ENCODE measurements at places on chromosomes 5 and 9.

DNA sequence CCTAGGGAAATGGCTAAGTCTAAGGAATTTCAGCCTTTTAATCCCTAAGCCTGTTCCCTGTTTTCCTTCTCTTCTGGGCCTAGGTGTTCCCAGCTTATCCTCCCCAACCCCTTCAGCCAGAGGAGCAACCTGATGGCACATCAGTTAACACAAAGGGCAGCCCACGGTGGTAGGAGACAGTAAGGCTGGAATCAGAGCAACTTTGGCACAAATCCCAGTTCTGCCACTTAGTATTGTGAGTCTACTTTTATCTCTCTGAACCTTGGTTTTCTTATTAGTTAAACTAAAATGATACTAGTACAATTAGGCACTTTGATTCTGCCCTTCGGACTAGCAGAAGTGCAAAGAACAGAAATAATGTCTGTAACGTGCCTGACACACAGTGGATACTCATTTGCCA is 246.8 kb downstream of the SAXO1 start:
- no peak for DNase-seq

GRCh38 chr5:157252711-157253465 is 13.0 kb upstream of the CYFIP2 start:
- DNase-seq: no peak

- DNase-seq: no peak
Measured at GRCh38 chr5:131394128-131394527, 130.3 kb downstream of the CDC42SE2 start.

DNA sequence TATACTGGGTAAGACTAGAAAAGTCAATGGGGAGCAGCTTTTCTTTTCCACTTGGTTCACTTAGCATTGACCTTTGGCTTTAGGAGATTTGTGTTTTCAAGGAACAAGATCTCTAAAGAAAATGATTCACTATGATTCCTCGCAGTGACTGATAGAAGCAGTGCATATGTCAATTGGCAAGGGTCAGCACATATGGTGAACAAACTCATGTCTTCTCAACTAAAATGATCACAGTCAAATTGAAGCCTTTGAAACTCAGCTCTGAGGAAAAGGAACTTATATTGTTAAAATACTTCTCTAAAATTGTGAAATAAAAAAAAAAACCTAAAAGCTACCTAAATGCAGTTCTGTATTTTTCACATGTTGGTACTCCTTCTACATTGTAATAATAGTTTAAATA is 43.2 kb upstream of the IL7R start:
- DNase-seq: no peak

DNA sequence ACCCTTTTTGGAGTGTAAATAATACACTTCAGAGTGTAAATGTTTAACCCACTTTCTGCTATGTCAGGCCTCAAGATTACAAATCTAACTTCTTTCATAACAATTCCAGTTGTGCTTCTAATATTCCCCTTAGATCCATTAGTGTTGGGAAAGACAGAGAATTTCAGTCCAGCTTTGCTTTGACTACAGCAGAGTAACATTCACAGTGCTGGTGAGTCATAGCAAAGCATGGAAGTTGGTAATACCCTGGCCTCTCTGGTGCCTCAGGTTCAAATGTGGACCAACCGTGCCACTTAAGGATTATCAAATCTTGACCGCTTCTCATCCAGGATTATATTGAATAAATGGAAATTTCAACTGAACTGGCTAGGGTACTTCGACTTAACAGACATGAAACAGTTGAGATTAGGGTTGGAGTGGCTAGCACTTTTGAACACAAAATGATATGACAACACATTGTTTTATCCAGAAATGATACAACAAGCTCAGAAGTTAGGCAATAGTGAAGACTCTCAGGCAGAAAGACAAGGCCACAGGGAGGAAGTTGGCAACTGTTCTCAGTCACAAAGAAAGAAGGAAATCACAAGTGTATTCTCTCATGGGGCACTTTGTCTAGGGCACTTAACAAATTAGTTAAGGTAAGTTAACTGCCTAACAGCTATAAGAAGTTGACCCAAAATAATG is 24.4 kb upstream of the RASA1 start:
- DNase-seq: no peak

GRCh38 chr9:129568560-129569501 is 52.1 kb downstream of the C9orf50 start:
- no peak for DNase-seq

- no peak for DNase-seq
Measured at GRCh38 chr9:117718085-117718484, 13.9 kb downstream of the TLR4 start.

GRCh38 chr5:142016556-142016955 is 3.7 kb upstream of the GNPDA1 start:
- DNase-seq: no peak

- no peak for DNase-seq
Measured at GRCh38 chr9:27527702-27528075, 1.9 kb downstream of the MOB3B start.

- no peak for DNase-seq
Measured at GRCh38 chr9:105361873-105362272, 86.0 kb upstream of the FSD1L start.

DNA sequence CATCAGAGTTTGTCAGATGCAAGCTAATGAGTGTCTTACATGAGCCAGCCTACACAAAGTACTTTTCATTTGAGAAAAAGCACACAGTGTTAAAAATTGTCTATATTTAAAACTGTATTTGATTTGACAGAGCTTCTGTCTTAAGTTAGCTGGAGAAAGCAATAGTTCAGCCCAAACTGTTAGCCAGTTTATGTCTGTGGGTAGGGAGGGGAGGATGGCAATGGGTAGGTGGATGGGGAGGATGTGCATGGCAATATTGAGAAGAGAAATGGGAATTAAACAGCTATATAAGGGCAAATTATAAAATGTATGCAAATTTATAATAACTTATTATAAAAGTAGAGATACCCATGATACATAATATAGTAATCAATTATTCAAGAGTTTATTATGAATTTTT is 31.3 kb downstream of the CDH9 start:
- DNase-seq: no peak

DNA sequence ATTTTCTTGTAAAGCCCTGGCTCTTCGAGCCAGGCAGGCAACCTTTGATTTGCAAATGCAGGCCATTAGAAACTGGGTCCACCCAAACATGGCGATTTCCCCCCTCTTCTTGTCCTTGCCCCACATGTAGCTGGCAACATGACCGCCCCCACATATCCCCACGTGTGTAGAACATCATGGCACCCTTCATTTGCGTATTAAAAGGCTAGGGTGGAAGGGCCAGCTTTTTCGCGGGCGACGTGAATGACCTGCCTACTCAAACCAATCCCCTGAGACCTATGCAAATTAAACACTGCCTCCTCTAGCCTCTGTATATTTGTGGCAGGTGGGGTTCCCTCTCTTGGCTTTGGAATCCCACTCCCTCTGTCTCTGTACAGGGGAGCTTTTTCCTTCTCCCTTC is 107.0 kb upstream of the CLINT1 start:
- no peak for DNase-seq

DNA sequence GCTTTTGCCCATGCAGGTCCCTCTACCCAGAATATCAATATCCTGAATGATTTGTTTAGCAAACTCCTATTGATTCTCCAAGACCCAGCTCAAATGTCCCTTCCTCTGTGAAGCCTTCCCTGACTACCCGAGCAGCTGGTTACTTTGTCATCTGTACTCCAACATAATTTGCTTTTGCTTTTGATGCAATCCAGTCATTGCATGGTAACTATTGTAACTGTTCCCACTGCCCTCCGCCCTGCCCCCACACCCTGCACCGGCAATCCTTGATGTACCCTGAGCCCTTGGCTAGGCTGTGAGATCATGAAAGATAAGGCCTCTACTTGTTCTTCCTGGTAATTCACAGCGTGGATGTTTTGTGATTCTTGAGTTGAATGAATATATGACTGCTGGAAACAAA is 119.9 kb upstream of the BOD1 start:
- no peak for DNase-seq

GRCh38 chr5:77329664-77330430 is 119.4 kb downstream of the PDE8B start:
- no peak for DNase-seq

- DNase-seq: no peak
Measured at GRCh38 chr5:74952406-74952805, 86.2 kb upstream of the FAM169A start.

GRCh38 chr5:43631182-43631910 is 28.4 kb downstream of the NNT start:
- no peak for DNase-seq

GRCh38 chr5:83368319-83368718 is 103.2 kb upstream of the VCAN start:
- no peak for DNase-seq

DNA sequence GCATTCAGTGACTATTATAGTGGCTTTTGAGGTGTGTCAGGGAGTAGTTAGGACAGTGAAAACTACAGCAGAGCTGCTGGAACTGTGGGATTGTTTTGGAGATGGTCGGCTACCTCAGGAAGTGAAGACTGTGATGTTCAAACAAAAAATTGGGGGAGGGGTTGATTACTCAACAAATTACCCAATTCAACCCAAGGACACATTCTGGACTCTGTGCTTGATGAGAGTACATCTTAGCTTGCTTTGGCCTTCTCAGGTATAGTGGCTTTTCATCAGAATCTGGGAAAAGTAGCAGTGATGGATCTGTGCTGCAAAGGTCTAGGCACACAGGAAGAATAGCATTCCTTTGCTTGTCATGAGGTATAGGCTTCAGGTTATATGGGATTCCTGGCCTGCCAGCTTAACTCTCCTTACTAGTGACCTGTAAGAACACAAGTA is 47.0 kb downstream of the SLC44A1 start:
- no peak for DNase-seq

GRCh38 chr9:86763791-86764190 is 183.5 kb downstream of the GAS1 start:
- no peak for DNase-seq

- no peak for DNase-seq
Measured at GRCh38 chr9:107807183-107807582, 317.6 kb upstream of the KLF4 start.

DNA sequence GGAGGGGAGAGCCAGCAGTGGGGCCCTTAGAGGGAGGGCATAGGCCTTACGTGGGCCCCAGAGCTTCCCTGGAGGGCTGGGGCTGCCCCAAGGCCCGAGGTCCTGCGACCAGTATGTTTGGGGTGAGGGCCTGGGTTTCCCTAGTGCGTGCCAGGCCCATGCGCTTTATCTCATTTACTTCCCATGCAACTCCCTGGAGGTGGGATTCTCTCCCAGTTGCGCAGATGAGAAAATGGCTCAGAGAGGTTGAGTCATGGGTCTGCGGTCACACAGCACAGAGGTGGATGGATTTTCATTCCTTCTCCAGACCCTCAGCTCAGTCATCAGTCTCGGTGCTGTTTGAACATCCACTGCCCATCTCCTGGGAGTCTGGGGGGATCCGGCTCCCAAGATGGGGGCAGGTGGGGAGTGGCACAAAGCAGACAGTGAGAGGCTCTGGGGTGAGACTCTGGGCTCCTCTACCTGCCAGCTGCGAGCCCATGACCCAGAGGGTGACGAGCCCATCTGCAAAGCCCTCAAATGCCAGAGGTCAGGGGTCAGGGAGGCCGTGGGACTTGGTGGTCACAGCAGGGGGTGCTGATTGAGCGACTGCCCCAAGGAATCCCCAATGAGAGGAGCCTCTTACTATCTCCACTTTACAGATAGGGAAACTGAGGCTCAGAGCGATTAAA is 171.2 kb downstream of the GAPVD1 start:
- no peak for DNase-seq

DNA sequence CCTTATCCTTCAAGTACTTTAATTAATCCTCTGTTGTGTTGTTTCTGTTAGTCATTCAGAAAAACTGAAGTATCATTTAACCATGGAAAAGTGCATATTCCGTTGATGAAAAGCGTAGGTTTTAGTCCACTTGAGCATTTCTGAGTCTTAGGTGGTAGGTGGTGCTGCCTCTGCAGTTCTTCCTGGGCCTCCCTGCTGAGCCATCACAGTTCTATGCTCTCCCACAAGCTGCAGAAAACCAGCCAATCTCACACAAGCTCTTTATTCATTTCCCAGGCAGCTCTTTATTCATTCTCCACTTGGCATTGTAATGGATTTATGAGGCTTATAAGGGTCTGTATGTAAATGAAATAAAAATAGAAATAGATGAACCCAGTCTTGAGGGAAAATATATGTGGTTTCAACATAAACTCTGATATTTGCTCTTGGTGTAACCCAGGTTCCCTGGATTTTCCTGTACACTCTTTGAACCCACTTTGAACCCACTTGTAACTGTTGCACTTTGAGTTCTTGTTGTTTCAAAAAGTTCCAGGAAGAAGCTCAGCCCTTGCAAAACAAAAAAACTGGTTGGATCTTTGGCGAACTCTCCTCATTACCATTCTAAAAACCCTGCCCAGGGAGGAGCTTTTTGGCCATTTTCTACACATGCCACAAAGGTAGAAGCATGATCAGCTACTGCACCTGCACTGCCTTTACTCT is 56.0 kb downstream of the ZNF510 start:
- no peak for DNase-seq

DNA sequence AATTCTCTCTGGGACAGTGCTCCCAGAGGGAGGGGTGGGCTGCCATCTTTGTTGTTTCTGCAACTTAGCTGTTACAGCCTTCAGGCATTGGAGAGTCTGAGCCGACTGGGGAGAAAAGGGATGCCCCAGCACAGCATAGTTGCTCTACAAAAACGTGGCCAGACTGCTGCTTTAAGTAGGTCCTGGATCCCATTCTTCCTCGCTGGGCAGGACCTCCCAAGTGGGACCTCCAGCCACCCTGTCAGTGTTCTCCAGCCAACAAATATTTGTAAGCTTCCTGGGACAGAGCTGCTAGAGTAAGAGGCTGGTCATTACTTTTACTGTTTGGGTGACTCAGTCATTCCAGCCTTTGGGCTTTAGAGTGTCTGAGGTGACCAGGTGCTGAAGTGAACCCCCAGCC is 292.7 kb upstream of the NREP start:
- no peak for DNase-seq

- no peak for DNase-seq
Measured at GRCh38 chr5:158802941-158803341, 296.8 kb downstream of the EBF1 start.

- no peak for DNase-seq
Measured at GRCh38 chr5:10825897-10826644, 65.0 kb upstream of the DAP start.

DNA sequence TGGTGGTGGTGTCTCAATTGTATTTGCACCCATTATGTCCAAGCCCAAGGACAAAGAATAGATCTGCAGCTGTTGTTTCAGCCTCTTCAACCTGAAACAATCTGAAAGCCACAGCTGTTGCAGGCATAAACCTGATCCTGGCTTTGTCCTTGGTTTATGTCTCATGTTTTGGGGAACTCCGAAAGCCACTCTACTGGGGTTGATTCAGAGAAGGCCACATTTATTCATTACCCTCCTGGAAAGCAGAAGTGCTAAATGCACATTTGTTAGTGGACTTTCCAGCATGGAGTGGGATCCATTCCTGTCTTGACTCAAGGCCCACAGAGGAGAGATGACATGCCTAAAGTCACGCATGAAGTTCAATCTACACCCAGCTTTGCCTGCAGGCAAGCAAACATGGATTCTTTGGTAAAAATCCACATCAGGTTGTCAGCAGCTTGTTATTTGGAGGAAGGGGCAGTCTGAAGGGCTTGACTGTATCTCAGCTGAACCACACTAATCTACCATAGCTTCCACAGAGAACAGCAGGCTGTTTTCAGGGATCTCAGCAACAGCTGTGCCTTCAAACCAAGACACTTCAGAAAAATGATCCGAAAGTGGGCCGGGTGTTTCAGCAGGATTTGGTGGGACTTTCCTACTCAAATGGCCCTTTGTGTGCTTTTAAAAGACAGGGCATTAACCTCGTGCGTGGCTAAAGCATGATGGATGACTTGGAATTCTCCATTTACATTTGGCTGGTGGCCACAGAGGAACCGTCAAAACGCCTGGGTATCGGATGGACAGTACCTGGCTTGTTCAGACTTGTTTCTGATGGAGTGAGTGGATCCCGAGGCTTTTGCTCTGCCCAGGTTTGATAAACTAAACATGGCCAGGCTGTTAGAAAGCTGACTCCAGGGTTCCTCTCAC is 36.2 kb upstream of the ADAM19 start:
- no peak for DNase-seq

Data from stimulated activated CD8-positive, alpha-beta memory T cell treated with anti-CD3 and anti-CD28 coated beads, Interleukin-7, amount 100 ng/mL, for 48 hours (primary cell).